ENCODE measurements at places on chromosomes 11 and 22.

DNA sequence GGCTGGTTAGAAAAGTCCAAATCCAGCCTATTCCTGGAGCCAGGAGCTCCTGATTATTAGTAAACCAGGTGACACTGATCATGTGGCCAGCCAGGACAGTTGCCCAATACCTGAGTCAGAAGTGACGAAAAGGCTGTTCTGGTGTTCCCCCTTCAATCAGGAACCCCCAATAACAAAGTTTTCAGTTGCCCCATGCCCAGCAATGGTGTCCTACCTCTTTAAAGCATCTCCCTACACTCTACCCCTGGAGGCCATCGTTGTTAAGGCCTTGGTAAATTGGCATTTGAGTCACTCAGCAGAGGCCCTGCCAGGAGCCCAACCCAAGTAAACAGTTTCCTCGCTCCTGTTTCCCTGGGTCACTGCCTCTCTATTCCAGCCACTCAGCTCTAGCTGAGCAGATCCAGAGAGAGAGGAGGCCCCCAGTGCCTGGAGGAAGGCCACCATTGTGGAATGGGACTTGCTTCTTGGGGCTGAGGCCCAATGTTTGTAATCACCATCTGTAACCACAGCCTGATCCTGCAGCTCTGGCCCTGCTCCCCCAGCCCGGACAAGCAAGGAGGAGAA, 25.0 kb downstream of the ARHGAP1 start:
- peak; percentile 81 for DNase-seq

DNA sequence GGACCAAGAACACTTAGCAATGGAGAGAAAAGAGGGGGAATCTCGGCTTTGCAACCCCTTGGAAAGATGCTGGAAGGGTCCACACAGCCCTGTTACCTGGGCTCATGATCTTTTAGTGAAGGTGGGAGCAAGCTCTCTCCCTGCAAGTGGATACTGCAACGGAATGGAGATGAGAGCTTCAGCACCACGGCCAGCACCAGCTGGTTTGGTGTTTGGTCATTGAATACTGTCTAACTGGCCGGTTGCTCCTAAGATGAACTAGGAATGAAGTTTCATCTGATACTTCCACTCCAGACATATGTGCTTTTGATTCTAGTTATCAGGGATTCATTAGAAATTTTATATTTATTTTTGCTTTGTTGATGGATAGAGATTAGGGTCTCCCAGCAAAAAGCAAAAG, 16.3 kb downstream of the HTR3A start:
- DNase-seq = no peak

GRCh38 chr11:80779905-80780605, 1339.2 kb upstream of the TENM4 start:
- no peak for DNase-seq

DNA sequence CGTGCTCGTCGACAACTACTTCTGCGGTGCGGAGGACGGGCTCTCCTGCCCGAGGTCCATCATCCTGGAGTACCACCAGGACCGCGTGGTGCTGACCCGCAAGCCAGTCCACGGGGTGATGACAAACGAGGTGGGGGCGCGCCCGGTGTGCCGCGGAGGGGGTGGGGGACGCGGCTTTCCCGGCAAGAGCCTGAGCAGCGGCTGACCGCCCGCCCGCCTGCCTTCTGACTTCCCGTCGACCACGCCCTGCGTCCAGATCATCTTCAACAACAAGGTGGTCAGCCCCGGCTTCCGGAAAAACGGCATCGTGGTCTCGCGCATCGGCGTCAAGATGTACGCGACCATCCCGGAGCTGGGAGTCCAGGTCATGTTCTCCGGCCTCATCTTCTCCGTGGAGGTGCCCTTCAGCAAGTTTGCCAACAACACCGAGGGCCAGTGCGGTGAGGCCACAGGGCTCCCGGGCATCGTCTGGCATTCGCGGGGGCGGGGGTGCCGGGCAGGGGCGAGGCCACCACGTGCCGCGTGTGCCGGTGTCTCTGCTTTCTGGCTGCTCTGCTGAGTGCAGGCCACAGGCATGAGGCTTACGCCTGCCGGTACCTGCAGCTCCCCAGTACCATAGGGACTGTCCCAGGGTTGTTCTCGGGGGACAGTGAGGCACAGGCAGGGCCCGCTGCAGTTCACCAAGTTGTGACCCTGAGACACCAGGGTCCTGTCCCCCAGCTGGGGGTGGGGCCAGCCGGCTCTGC, 28.5 kb upstream of the MUC5B start:
- DNase-seq = peak; percentile 63

DNA sequence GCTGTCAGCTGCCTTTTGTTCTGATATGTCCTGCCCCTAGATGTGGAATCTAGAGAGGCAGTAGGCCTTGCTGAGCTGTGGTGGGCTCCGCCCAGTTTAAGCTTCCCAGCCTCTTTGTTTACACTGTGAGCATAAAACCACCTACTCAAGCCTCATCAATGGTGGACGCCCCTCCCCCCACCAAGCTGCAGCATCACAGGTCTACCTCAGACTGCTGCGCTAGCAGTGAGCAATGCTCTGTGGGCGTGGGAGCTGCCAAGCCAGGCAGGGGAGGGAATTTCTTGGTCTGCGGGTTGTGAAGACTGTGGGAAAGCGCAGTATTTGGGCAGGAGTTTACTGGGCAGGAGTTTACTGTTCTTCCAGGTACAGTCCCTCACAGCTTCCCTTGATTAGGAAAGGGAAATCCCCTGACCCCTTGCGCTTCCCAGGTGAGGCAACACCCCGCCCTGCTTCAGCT, 98.5 kb downstream of the SMCO4 start:
- no peak for DNase-seq

GRCh38 chr11:134737563-134738510, 325.8 kb upstream of the B3GAT1 start:
- DNase-seq = no peak

GRCh38 chr11:27465629-27466028, 7.0 kb downstream of the LGR4 start:
- DNase-seq = no peak

- DNase-seq = no peak
Measured at GRCh38 chr22:46480396-46480795, 57.0 kb downstream of the CELSR1 start.

All from Right ventricle myocardium inferior (tissue), 1 donor.